ENCODE measurements at places on chromosomes 7 and 10.
A peak's percentile ranks its signal among the peaks of the same experiment; 100 is the strongest.

- DNase-seq: no peak
Observed at GRCh38 chr7:127713006-127713405, 61.0 kb downstream of the SND1 start.

DNA sequence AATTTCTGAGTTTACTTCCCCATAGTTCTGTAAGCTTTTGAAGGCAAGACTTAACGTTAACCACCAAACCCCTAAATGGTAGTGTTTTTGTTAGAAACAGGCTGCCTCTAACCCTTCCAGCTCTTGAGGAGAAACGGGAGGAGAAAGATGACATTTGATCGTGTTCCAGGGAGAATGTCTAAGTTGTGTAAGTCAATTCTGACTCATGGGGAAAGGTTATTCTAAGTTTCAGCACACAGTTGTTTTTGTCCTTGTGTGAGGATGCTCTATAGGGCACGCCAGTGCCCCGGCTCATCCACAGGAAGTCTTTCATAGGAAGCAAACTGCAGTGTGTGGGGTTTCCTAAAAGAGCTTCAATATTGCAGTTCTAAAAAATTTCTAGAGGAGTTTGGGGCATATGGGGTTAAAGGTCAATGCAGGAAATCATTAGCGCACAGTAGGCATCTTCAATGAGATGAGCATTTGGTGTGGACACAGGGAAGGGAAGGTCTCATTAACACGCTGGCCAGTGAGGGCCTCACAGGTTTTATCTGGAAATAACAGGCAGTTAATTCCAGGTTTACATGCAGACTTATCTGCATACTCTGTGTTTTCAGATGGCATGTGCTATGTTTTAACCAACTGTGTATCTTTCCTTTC, 638.2 kb upstream of the IGFBP3 start:
- no peak for DNase-seq

DNA sequence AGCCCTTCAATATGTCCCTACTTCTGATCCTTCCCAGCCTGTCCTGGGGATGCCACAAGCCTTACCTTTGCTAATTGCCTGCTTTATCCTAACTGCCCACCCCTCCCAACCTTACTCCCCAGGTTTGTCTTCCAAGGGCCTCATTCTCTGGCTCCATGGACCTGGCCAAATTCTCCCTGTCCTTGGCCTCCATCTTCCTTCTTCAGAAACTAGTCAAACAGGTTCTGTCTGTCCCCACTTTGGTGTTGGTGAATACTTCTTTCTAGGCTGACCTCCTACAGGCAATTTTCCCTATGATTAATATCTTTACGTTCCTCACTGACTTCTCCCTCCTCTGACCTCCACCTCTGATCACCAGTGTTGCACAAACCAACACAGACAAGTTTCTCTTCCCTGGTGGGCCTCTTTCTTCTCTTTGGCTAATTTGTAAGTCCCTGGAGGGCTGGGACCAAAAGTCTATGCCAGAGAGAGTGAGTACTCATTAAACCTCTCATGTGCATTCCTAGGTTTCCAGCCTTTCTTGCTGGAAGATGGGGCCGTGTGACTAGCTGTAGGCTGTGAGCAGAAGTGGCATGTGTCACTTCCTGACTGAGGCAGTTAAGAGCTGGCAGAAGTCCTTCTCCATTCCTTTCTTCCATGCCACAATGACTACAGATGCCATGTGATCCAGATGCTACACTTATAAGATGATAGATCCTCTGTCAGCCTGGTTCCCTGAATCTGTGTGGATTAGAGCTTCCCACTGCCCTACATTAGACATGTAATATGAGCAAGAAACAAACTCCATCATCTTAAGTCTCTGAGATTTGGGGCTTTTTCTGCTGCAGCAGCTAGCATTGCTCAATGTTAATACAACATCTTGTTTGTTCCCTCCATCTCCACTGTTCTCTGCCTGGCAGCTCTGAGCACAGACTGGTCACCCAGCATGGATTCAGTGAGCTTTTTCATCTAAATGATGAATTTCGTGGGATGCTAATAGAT, 382.7 kb downstream of the RPS24 start:
- DNase-seq: no peak

DNA sequence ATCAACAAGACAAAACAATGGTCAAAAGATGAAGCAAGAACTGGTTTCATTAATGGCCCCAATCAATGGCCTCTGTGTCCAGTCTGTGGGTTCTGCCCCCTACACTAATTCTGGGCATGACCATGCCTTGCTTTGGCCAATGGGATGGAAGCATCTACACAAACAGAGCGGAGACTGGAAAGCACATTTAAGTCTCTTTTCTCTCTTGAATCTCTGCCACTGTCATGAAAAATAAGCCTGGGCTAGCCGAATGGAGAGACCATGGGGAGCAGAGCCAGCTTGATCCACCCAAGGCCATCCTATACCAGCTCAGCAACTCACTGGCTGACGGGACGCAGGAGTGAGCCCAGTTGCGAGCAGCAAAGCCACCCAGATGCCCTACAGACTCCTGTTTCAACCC, 30.9 kb downstream of the ANKRD16 start:
- no peak for DNase-seq

DNA sequence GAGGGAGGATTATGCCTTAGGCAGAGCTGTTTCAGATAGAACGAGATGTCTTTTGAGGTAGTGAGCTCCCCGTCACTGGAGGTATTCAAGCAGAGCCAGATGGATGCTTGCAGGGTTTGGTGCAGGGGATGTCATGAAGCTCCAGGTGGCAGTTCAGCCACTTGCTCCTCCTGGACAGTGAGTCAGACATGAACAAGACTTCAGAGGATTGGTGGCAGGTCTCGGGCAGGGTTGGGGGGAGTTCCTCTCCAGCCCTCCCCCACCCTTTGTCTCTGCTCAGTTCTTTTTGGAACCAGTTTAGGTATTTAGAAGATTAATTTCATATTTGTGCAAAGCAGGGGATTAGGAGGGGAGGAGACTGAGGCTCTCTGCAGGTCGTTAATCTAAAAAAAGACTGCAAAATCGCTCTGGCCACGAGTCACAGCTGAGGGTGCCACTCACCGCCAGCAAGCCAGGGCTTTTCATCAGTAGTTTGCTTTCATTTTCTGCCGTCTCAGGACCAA, 21.5 kb upstream of the MYL10 start:
- DNase-seq: no peak

DNA sequence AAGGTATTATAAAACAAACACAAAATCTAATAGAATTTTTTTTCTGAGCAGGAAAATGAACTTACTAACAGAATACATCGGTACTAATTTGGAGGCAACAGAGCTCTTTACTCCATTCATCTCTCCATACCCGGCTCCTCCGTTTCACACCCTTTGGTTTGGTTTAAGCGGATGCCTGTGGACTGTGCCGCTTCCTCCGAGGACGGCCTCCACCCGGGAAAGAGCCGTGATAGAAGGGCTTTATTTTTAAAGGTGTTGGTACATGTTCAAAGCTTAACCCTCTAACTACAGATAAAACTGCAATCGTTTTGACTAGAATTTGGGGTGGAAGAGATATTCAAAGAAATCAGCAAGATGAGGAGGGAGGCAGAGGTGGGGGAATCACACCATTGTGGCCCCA, 1.9 kb downstream of the VIPR2 start:
- no peak for DNase-seq

DNA sequence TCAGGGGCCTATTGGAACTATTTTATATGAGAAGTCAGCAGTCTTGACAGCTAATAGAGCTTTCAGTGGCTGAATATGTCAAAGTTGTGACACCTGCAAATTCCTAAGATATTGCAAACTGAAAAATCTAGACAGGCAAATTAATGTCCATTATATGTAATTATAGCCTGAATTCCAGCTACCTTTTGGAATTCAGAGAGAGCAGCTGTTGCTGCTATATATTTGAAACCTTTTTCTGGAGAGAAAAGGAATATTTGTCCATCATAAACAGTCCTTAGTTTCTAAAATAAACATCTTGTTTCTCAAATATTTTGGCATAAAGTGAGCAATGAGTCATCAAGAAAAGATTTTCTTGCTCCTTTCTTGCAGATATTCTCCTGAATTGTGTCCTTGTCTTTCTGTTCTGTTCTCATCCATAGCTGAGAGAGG, 408.9 kb upstream of the SEMA3D start:
- DNase-seq: no peak

DNA sequence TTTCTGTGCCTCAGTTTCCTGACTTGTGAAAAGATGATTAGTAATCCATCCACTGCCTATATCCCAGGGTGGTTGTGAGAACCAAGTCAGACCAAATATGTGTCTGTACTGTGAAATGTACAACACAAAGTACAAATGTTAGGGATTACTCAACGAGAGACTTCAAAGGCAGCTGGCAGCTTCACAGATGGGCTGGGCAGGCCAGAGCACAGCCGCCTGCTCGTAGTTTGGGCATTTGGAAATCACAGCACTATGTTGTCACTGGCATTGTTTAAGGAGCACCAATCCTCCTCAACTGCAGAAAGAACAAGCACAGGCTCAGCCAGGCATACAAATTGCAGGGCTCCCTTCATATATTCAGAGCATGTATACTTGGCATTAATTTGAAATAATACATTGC, 64.5 kb upstream of the C10orf90 start:
- DNase-seq: no peak

DNA sequence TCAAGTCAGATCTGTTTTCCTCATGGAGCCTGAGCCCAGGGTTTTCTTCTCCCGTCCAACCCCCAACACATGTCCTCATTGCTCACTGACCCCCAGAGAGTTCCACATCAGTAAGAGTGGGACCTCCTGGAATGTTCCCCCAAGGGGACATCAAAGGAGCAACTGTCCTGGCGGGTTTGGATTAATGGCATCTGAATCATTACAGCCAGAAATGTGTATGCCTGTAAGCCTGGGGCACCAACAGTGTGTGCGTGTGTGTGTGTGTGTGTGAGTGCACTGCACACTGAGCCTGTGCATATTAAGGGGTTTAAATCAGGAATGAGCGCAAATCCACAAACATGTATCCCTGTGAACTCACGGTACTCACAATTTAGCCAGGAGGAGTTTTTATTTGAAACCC, 222.3 kb downstream of the PLXNA4 start:
- DNase-seq: peak; percentile 40

DNA sequence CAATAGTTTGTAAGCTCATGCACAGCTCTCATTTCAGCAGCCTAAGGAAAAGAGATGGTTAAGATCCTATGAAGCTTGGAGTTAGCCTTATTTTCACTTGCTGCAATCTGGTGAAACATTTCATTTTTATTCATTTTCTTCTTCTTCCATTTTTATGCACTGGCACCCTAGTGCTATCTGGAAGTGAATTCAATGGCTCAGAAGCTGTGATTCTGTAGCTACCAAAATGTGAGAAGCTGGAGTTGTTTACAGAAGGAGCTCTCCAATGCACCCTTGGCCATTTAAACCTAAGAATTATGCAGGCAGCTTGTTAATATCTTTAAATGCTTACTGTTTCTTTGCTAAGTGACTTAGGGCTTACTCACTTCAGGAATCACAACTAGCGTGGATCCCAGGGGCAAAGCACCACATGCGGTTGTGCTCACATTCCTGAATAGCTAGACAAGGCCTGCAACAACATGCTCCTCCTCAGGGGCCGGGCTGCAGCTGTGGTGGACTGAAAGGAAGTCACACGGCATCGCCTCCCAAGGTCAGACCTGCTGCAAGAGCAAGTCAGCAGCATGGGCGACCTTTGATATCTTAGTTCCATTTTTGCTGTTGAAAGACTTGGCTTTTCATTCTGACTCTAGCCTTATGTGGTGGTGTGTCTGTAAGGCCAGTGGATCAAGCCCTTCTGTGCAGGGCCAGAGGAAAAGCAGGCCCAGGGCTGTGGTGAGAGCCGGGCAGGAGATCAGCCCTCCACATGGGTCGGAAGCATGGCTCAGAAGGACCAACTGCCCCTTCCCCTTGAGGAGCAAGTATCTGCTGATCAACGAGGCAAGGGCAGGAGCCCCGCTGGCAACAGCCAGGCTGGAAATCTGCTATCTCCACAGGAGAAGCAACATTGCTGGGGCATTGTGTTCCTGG, 91.9 kb upstream of the MBL2 start:
- DNase-seq: no peak

GRCh38 chr10:24394461-24395190, 185.7 kb downstream of the KIAA1217 start:
- DNase-seq: no peak

GRCh38 chr7:151877911-151878835, 1.3 kb upstream of the PRKAG2 start:
- DNase-seq: peak; percentile 73

- DNase-seq: peak; percentile 55
Observed at GRCh38 chr10:25175527-25176420, 973 bp downstream of the GPR158 start.

- DNase-seq: no peak
Observed at GRCh38 chr7:27180431-27181420, 4.3 kb downstream of the HOXA11 start.

DNA sequence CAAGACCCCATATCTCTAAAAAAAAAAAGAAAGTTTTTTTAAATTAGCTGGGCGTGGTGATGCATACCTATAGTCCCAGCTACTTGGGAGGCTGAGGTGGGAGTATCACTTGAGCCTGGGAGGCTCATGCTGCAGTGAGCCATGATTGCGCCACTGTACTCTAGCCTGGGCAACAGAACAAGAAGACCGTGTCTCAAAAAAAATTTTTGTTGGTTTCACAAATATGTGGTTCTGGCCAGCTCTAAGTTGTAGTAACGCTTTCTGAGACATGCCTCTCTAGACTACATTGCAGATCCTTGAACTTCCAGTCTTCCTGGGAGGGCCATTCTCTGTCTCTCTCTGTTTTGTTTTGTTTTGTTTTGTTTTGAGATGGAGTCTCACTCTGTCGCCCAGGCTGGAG, 24.6 kb upstream of the RHBDD2 start:
- DNase-seq: no peak

GRCh38 chr7:116669769-116670168, 2.2 kb upstream of the MET start:
- DNase-seq: no peak

GRCh38 chr7:151141311-151141854, 26.1 kb downstream of the GBX1 start:
- peak; percentile 44 for DNase-seq

DNA sequence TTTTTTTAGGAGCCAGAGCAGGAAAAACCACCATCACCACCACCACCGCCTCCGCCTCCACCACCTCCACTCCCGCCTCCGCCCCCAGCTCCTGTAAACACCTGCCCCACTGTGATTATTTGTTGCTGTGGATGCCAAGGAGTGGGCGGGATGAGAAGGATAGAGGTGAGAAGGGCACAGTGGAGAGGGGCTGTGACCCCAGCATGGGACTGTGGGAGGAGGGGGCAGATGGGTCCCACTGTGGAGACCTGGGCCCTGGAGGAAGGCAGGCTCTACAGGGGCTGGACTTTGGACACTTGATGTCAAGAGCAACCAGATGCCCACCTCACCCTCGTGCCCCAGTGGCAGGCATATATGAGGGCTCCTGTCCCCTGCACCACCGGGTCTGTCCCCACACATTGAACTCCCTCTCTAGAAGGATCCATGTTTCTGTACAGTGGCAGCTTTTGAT, 24.7 kb downstream of the ANTXRL start:
- DNase-seq: no peak

- no peak for DNase-seq
Observed at GRCh38 chr10:23370106-23370505, 25.5 kb upstream of the C10orf67 start.

All from SK-N-SH (cell line).